ENCODE measurements at places on chromosomes 13 and 19.

GRCh38 chr13:113562085-113562749, 22.3 kb upstream of the TFDP1 start:
- DNase-seq, result no peak

DNA sequence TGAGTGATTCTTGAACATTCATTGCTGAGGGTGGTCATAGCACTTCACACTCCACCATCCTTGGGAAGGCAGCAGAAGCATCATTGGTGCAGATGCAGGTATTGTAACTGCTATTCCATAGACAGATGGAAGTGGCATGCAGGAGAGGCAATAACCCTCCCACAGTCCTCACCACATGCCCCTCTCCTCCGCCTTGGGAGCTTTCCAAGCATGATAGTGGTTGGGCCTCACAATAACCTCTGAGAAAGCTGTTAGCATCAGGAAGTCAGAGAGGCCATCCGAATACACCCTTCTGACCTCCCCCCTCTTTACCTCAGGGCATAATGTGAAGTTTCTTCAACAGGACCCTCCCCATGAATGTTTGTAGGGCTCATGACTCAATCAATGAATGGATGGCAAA, 177.9 kb downstream of the KATNAL1 start:
- no peak for DNase-seq

DNA sequence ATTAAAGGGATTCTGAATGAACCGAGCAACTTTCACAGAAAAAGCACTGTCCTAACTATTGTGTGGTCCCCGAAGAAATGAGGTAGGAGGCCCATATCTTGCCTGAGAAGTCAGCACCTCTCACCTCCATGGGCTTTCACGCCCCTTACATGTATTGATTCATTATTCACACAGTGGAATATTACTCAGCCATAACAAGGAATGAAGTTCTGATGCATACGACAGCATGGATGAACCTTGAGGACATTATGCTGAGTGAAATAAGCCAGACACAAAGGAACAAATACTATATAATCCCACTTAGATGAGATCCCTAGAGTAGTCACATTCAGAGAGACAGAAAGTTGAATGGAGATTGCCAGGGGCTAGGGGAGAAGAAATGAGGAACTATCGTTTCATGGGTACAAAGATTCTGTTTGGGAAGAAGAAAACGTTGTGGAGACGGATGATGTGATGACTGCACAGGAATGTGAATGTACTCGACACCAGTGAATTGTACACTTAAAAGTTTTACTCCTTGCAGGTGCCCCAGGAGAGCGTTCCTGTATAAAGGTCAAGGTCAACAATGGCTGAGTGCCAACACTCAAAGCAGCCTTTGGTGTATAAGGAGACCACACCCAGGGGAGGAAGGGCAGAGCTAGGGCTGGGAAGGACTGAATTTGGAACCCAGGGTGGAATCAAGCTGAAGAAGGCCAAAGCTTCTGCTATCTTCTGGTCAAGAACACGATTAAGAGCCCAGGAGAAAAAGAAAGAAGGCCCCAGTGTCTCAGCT, 22.5 kb downstream of the ZIC5 start:
- DNase-seq, result no peak

DNA sequence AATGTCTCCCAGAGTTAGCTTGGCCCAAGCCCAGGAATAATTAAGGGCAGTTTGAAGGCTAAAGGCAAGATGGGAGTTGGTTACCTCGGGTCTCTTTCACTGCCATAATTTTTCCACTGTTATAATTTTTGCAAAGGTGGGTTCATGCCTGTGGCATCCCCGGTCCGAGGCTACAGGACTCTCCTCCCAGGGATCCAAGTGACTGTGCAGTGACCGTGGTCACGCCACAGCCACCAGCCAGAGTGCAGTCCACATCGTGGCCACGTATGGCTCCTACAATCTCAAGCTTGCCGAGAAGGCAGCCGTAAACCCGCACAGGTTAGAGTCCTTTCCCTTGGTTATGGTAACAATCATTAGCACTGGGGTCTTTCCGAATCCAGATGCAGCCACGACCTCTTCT, 36.8 kb downstream of the C13orf46 start:
- no peak for DNase-seq

GRCh38 chr19:48221628-48222027, 34.1 kb downstream of the CARD8 start:
- no peak for DNase-seq

DNA sequence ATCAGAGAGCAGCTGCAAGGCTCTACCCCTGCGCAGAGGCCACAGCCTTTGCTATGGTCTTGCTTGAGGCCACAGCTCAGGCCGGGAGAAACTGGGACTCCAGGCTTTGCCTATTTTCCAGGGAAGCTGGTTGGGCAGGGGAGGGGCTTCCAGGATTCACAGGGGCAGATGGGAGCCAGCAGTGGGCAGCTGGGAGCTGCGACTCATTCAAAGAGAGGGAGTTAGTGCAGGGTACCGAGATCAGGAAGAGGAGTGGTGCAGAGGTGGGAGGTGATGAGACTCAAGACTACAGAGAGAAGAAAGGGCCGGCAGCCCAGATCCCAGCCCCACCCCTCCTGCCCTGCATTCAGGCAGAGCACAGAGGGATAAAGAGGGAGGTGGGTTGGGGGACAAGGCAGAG, 12.1 kb downstream of the ADGRE5 start:
- DNase-seq, result no peak

DNA sequence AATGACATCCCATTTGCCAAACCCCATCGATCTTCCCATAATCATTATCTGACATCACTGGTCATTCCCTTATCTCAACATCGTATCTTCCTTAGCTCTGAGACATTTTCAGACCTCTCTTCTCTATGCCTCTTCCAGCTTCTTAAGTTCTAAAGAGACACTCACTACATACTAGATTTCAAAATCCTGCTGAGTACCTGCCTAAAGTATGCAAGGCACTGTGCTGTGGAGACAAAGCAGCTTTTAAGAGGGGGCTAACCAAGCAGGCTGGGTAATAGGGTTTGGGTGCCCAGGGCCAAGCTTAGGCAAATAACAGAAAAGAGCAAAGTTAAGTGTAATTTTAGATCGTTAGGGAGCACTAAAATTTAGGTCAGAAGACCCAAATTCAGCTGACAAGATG, 3.4 kb upstream of the POMP start:
- no peak for DNase-seq

DNA sequence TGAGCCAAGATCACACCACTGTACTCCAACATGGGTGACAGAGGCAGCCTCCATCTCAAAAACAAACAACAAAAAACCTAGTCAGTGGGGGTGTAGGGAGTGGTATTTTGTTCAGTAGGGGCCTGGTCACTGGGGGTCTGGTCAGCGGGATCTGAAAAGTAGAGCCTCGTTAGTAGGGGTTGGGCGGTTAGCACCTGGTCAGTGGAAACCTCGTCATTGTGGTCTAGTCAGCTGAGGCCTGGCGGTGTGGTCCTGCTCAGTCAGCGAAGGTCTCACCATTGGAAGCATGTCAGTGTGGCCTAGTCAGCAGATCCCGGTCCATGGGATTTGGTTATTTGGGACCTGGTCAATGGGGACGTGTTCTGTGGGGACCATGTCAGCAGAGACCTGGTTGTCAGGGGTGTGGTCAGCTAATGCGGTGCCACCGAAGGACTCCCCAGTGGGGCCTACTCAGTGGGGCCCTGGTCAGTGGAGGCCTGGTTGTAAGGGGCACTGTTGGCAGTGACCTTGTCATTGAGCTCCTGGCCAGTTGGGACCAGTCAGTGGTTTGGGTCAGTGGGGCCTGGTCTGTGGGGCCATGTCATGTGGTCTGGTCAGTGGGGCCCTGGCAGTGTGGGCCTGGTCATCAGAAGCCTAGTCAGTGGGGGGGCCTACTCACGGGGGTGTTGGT, 63.0 kb upstream of the TPM4 start:
- DNase-seq, result no peak

DNA sequence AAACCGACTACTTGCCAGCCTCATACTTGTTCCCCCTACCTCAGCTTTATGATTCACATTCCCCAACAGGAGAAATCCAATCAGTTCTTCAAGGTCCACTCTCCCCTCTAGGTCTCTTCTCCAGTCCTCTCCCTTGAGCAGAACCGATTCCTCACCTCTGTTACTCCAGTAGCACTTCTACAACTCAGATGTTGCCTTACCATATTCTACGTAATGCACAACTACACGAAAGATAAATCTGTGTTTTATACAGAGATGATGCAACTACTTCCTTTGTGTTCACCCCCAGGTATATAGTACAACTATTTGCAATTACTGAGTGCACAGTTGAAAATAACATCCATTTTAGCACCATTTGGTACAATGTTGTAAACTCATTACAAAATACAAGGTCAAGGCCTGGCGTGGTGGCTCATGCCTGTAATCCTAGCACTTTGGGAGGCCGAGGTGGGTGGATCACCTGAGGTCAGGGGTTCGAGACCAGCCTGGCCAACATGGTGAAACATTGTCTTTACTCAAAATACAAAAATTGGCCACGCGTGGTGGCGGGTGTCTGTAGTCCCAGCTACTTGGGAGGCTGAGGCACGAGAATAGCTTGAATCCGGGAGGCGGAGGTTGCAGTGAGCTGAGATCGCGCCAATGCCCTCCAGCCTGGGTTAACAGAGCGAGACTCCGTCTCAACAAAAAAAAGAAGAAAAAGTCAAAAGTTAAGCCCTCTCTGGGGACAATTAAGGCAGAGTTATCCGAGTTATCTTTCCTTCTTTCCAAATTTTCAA, 2.8 kb upstream of the WBP4 start:
- no peak for DNase-seq

GRCh38 chr19:3184847-3185460, 776 bp upstream of the NCLN start:
- DNase-seq, result no peak

GRCh38 chr13:79867254-79867653, 386.3 kb downstream of the NDFIP2 start:
- no peak for DNase-seq

GRCh38 chr13:90185734-90186133, 1161.8 kb upstream of the MIR17HG start:
- DNase-seq, result no peak

DNA sequence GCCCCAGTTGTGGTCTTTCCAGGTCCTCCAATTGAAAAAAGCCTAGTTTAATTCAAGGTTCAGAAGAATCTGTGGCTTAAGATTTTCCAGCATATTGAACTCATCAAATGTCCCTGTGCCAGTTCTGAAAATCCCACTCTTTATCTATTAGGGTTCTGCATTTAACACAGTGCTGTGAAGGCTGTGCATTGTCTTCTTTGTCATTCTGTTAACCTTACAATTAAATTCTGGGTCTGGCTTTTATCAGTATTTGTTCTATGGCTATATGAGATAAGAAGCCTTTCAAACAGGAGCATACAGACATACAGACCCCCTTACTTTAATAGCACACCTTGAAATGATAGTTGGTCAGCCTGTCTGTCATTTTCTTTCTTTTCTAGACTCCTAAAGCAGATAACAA, 362.1 kb upstream of the DACH1 start:
- DNase-seq, result no peak

DNA sequence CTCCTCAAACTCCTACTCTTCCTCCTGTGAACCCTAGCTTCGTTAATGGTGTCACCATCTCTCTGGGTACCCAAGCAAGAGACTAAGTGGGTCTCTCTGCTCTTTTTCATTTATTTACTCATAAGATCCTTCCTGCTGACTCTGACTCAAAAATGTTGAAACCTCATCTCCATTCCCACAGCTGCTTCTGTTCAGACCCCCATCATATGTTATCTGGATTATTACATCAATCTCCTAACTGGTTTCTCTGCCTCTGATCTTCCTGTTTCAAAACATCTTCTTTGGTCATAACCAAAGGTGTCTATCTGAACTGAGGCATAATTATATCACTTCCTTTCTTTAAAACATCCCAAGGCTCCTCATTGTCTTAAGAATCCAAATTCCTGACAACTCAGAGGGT, 2.0 kb upstream of the MEDAG start:
- no peak for DNase-seq

- DNase-seq, result no peak
Observed at GRCh38 chr19:4722671-4723594, 709 bp downstream of the DPP9 start.

DNA sequence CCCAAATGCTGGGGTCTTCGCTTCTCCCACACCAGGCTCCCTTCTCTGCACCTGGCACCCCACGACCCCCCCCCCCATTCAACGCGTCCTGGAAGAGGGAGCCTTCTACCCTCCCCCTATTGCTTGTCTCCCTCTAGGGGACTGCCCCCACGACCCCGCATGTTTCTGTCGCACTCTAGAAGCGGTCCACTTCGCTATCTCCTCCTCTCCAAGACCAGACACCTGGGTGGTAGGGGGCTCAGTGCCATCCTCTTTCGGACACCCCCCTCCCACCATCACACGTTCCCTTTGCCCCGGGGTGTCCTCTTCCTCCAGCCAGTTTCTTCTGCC, 1.5 kb downstream of the TGFB1 start:
- no peak for DNase-seq

- no peak for DNase-seq
Observed at GRCh38 chr19:49930483-49931011, 1.2 kb upstream of the NUP62 start.

DNA sequence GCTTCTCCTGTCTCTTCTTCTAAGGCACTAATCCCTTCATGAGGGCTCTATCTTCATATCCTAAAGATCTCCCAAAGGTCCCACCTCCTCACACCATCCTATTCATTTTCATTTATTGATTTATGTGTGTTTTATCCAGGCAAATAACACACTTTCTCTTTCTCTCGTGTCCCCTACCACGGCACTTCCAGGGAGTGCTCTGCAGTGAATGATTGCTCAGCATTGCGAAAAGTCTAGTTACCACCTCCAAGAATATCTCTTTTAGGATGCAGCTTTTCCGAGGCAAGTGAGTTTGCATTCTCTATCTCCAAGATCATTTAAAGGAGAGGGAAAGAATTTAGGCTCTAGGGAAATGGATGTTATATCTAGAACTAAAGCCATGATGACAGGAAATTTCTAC, 101.7 kb downstream of the MIPEP start:
- no peak for DNase-seq

- DNase-seq, result no peak
Observed at GRCh38 chr19:50750010-50750409, 20.3 kb upstream of the GPR32 start.

DNA sequence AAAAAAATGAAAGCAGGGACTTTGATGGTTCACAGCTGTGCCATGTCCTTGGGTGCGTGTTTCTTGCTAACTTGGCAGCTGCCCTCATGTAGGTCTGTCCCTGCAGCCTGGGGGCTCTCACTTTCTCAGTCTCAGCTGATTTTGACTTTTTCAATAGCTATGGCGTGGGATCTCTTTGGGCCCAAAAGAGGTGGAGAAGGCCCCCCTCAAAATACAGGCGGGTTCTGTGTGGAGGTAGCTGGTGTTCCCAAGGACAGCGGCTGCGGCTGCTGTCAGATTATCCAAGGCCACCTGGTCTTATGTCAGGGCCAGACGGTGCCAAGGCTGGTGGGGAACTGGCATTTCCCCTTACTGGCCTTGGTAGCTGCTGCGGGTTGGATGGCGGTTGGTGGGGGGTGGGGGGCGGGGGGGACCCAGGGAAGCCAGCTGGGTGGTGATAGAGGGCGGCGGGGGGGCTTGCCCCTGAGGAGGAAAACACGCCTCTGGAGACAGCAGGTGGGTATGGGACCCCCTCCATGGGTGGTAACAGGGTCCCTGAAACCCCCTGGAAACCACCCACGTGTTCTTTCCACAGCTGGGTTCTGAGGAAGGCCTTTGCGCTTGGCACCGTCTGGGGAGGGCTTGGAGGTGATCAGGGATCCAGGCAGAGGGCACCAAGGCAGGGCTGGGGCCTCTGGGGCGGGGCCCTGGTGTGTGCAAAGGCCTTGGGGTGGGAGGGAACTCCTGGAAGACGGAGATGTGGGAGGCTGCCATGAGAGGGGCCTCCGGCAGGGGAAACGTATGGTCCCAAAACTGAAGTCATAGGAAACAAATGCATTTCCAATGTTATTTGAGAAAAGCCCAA, 4.1 kb downstream of the TIMM13 start:
- no peak for DNase-seq

GRCh38 chr13:28534210-28534609, 39.3 kb upstream of the FLT1 start:
- DNase-seq, result no peak

- DNase-seq, result no peak
Observed at GRCh38 chr13:68727165-68727564, 1380.5 kb upstream of the ATXN8OS start.

Data from stimulated activated naive B cell treated with anti-CD40 and anti-IgM and Interleukin-4, amounts not matched to agents 10 μg/mL and 1 μg/mL and 100 μg/mL, for 72 hours (primary cell).